A549 treated with DMSO at 1 μM for 4 hours (cell line): ENCODE measurements at places on chromosomes 2 and 18. TPM values are rescaled to one million over a fixed set of nuclear protein-coding genes. Genes with fewer than 3 reads are reported as not detected.

The OTOS gene
- 0.21 TPM in 1 of 5 replicates, not detected in the others for total RNA-seq

The OR6B2 gene
- not detected in 5 replicates for total RNA-seq

The ZNF396 gene
- total RNA-seq = 0.65 to 0.91 TPM (median 0.78 TPM) in 5 replicates

The POMC gene
- not detected in 5 replicates for total RNA-seq

The METTL4 gene
- total RNA-seq = 4.4 to 6.8 TPM (median 6.4 TPM) in 5 replicates

The SCN9A gene
- total RNA-seq = 3.8 to 6.3 TPM (median 5.0 TPM) in 5 replicates

The PAX8 gene
- total RNA-seq = 0.55 to 1.5 TPM (median 0.63 TPM) in 5 replicates

The ZNF24 gene
- total RNA-seq = 11.2 to 15.5 TPM (median 12.9 TPM) in 5 replicates

The IL36B gene
- 0.15 to 0.25 TPM (median 0.24 TPM) in 3 of 5 replicates, not detected in the others for total RNA-seq

The ALPI gene
- 0.02 TPM in 1 of 5 replicates, not detected in the others for total RNA-seq

The UGT1A4 gene
- total RNA-seq = 0.07 TPM in 1 of 5 replicates, not detected in the others

The BOK gene
- total RNA-seq = 22.6 to 33.2 TPM (median 30.6 TPM) in 5 replicates

The CDH2 gene
- 33.3 to 52.2 TPM (median 44.8 TPM) in 5 replicates for total RNA-seq

The BMP10 gene
- total RNA-seq = not detected in 5 replicates

The ASNSD1 gene
- total RNA-seq = 35.9 to 42.4 TPM (median 38.8 TPM) in 5 replicates

The TUBB8B gene
- total RNA-seq = 0.14 TPM in 1 of 5 replicates, not detected in the others
